Hair follicle dermal papilla cell (primary cell): ENCODE measurements at places on chromosomes 11 and 22. TPM values are rescaled to one million over a fixed set of nuclear protein-coding genes. Genes with fewer than 3 reads are reported as not detected.

KCNC1 gene
- total RNA-seq = 0.16 TPM in 1 of 2 replicates, not detected in the other

APOL5 gene
- not detected in 2 replicates for total RNA-seq

GAS2 gene
- 2.3 and 7.0 TPM in 2 replicates for total RNA-seq

C11orf16 gene
- not detected in 2 replicates for total RNA-seq

TMEM184B gene
- 37.4 and 42.4 TPM in 2 replicates for total RNA-seq

GALNT18 gene
- total RNA-seq = 0.49 and 1.3 TPM in 2 replicates

FREY1 gene
- total RNA-seq = 1.5 TPM in 2 replicates

SEC14L3 gene
- not detected in 2 replicates for total RNA-seq

NXPE4 gene
- total RNA-seq = not detected in 2 replicates

OR8A1 gene
- under 0.01 TPM in 1 of 2 replicates, not detected in the other for total RNA-seq
